Brain pericyte (primary cell): ENCODE measurements at places on chromosomes 7 and 10.

DNA sequence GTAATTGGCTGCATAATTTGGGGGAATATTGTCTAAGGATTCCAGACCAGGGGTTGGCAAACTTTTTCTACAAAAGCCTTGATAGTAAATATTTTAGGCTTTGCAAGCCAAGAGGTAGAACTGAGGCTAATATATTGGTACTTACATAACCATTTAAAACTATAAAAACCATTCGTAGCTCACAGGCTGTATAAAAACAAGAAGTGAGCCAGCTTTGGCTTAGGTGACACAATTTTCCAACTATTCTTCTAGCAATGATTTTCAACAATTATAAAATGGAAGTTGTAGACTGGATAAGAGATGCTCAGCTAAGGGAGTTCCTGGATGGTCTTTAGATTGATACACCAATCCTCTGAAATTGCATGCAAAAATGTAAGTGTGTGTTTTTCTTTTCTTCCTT lies 1.4 kb downstream of the GPR141 start:
- DNase-seq: no peak

- no peak for DNase-seq
These were observed 44.5 kb upstream of the AGR3 start for GRCh38 chr7:16926283-16926682.

DNA sequence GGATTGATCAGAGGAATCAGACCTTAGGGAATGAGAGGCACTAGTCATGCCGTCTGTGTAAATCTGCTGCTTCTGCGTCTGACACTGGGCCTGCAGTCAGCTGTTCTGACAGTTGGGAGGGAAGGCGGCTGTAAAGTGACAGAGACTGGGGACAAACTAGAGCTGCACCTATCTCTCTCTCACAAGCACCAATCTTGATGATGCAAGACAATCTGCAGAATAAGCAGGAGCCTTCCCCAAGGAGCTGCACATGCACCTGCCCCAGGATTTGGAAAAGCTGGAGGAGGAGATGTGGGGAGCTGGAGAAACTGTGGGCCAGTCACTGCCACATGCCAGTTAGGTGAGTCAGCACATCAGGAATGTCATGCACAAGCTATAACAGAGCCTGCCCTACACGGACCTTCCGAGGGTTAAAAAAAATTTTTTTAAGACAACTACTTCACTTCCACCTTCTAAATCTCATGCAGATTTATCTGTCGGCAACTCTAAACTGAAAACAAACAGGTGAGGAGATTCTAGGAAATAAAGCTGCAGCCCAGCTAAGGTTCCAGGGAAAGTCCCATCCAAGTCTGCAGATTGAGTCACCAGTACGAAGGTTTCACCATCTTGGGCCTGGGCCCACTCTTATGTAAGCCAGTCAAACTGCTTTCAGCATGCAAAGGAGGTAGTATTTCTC lies 39.2 kb downstream of the ENO4 start:
- DNase-seq: no peak

GRCh38 chr7:2508327-2509215 lies 11.0 kb upstream of the LFNG start:
- no peak for DNase-seq
